NCI-H460 (cell line): ENCODE measurements at places on chromosomes 2 and 18.

GRCh38 chr2:60540074-60540473 is 13.4 kb downstream of the BCL11A start:
- DNase-seq = no peak

DNA sequence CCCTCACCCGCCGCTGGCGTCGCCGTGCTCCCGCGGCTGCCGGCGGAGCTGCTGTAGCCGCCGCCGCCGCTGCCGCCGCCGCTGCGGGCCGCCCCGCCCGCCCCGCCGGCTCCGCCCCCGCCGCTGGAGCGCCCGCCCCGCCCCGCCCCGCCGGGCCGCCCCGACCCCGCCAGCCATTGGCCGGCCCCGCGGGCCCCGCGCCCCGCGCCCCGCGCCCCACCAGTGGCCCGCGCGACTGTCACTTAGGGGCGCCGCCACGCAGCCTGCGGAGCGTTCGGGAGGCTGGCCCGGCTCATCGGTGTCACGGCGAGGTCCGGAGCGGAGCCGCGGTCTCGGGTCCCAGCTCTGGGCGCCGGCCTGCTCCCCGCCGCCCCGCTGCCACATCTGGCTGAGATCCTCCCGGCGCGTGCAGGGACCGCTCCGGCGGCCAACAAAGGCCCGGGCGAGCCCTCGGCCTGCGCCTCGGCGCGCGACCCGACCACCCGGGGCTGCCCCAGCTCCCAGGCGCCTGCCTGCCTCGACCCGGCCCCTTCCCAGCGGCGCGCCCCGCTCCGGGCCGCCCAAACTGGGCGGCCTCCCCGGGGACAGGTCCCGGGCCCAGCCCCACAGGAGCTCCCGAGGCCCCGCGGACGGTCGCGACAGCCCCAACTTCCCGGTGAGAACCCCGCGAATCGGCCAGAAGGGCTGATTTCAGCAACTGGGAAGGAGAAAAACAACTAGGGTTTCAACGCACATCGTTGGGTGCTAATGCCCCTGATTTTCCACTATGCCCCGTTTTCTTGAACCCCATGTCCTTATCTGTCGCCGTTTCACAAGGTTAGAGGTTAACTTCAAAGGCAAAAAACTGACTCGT is at the start of gene MGAT4A:
MGAT4A (minus strand) TSS at position 92 of the 853 bp plus-strand sequence. CDS start 4,800 bp downstream, outside the sequence.
- DNase-seq = peak; percentile 26

DNA sequence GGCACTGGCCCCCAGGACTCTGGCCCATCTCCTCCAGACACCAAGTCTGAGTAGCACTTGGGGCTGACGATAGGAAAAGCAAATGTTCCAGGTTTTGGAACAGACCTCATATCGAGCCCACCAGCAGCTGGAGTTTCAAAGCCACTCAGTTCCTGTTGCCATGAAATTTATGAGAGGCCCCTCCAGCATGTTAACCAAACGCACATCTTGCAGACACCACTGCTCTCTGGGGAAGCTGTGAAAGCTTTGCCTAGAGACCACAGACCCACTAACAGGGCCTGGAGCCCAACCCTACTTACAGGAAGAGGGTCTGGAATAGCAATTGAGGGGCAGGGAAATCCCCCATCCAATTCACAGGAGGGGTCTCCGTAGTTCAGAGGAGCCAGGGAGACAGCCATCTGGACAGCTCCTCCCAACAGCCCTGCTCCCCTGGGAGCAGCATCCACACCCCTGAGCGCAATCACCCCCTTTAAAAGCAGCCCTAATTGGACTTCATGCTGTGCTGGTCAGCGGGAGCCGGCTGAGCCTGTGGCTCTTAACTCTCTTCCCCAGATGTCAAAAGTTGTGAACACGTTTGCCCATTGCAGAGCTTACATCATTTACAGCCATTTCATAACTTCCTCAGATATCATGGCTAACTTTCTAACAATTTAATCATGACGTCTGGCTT is 81.3 kb downstream of the TGFA start:
- no peak for DNase-seq

- no peak for DNase-seq
Observed at GRCh38 chr18:62795813-62796212, 80.5 kb downstream of the PHLPP1 start.

DNA sequence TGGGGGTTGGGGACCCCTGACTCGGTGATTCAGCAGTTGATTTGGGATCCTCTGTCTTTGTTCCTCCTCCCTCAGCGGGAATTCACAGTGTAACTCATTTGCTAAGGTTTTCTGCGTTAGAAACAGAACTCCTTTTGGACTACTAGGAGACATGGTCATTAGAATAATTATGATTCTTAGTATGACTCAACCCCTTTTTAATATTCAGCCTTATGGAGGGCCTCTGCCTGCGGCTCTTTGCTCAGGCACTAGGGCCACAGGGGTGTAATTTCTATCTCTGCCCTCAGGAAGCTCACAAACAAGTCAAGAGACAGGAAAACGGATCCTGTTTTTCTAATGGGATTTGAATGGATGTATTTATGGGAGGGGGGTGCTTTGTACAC is 117.4 kb downstream of the SPTBN1 start:
- DNase-seq = no peak

DNA sequence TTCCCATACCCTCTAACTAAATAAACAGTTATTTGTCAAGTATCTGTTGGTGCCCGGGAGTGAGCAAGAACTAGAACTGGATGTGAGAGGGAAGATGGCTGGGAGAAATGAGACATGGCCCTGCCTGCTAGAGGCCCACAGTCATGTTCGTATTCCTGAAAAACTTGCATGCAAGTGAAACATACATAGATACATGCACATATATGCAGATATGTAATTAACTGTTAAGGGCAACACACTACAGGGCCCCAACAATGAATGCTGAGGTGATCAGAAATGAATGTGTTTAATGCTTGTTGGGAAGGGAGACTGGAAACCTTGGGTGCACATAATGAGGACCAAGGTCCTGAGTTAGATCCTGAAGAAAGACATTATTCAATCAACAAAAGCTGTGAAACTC is 49.8 kb downstream of the ADD2 start:
- no peak for DNase-seq
